NCI-H2171 treated with DMSO at 0.1 percent for 48 hours (cell line): ENCODE measurements at places on chromosomes 13 and 19.

- peak; percentile 10 for DNase-seq
These were observed 39.3 kb upstream of the GPR183 start for GRCh38 chr13:99346335-99347042.

GRCh38 chr13:45807520-45808099, 43.9 kb downstream of the SIAH3 start:
- DNase-seq, result no peak

DNA sequence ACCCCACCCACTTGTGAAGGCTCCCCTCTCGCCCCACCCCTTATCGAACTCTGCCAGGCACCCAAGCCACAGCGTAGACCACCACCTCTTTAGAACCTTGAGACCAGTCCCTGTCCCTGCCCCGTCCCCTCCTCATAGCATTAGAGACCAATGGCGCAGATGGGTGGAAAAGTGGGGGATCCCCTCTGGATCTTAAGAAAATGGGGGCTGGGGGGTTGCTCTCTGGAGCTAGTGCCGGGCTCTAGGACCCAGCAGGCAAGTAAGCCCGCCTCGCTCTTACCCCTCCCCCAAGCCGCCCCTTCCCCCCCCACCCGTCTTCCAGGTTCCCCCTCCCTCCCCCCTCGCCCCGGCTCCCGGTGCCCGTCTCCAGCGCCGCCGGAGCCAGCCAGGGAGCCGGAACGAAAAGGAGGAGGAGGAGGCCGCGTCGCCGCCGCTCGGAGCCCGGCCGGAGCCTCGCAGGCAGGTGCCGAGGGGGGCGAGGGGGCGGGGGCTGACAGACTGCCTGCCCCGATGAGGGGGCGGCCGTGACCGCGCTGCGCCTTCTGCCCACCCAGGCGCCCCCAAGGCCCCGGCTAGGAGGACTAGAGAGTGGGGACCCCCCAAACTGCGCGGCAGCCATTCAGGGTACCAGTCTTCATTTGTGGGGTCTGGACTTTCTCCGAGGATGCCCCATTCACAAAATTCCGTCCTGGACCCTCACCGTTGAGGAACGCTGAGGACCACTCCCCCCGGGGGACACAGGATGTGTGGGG, at the start of gene SPRED3:
TSS of gene SPRED3 (plus strand) at position 349 of the 752 bp plus-strand sequence. CDS start 1,606 bp downstream, outside the sequence.
- no peak for DNase-seq

DNA sequence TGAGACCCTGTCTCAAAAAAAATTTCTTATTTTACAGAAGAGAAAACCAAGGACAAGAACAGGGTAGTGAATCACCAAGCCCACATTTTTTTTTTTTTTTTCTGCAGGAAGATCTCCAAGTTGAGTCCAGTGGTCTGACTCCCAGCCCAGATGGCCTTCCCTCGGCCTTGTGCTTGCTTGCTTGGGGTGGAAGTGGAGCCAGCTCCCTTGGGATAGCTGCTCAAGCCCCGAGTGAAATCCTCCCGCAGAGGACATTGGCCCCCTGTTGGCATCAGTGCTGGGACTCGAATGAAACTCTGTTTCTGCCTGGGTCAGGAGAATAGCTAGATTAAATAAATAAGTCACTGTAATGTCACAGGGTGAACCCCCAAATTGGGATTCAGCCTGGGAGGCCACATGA, 9.4 kb upstream of the NUP62 start:
- no peak for DNase-seq

DNA sequence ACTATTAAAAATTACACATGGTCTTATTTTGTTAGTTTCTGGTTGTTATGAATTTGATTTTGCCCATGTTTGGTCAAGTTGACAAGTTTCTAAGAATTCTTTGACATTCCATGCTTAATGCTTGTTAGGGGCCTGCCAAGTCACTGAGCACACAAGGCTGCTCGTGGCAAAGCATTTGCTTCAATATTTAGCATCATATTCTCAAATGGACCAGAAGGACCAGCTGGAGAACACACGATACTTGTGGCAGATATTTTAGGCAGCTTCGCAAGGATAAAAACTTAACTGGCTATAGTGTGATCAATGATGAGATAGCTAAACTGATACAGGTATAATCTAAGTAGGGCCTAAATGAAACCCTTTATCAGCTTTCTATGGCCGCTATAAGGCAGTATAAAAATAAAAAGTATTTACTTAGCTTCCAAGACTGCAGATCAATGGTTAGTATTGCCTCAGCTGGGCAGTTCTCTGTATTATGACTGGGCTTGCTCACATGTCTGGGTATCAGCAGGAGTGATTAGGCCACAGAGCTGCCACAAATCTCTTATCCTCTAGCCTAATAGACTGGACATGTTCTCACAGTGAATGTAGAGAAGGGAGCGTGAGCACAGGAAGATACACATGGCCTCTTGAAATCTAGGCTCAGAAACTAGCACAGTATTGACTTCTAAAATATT, 155.9 kb upstream of the SPRY2 start:
- DNase-seq, result no peak

DNA sequence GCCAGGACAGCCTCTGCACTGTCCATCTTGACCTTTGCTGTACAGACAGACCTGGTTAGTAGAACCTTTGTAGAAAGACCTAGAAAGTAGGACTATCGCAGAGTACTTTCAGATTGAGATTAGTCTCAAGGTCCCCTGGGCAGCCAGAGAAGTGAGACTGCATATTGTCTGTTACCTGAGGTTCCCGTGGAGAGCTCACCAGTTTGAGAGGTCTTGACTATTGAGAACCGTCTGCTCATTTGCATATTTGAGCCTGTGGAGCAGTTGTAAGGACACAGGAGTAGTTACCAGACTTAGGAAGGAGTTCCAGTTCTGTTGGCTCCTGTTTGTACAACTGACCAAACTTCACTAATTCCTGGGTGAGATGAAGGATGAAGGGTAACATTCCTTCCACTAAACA, 66.2 kb downstream of the SPATA13 start:
- DNase-seq, result no peak

GRCh38 chr13:29509999-29510589, 85.4 kb downstream of the SLC7A1 start:
- no peak for DNase-seq

DNA sequence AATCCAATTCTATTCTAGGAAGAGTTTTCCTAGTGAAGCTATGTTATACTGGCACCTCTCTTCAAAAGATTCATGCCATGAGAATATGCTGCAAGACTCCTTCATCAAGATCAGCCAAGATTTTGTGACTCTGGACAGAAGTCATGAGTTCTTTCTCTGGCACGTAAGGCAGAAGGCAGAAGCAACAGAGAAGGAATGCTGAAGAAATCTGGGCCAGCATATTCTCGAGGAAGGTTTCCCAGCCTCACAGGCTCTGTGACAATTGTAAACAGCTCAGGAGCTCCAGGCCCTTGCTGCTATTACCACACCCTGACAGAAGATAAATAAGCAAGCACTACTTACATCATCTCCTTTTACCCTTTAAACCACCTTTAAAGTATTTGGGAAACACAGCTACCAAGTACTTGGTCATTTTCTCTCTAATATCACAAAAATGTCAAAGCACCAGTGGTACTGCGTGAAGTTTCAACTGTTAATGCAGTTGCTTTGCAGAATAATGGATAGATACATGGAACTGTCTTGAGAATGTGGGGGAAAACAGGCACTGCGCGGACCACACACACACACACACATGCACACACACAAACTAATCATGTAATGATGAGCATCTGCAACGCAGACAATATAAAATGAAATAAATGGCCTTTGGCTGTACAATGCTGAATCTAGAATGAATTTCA, 55.4 kb downstream of the INTS6 start:
- no peak for DNase-seq

GRCh38 chr19:32104153-32104849, 241.1 kb upstream of the ZNF507 start:
- no peak for DNase-seq

DNA sequence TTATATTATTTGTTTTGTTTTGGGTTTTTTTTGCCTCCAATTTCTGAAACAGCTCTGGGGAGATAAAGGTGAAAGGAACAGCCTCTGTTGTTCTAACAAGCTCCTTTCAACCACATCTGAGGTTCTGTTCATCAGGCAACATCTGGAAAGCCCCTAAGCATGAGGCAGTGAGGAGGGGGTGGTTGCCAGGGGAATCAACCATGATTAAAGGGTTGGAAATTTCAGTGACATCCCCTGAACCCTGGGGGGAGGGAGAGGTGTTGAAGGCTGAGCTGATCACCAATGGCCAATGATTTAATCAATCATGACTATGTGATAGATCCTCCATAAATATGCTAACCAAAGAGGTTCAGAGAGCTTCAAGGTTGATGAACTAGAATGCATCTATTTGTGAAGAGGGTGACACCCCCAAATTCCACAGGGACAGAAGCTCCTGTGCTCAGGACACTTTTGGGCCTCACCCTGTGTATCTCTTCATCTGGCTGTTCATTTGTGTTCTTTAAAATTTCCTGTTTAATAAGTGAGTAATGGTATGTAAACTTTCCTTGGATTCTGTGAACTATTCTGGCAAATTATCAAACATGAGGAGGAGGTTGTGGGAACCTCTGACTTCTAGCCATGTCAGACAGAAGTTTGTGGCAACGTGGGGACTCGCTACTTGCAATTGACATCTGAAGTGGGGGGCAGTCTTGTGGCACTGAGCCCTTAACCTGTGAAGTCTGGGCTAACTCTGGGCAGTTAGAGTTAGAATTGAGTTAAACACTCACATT, 221.3 kb downstream of the NHLRC3 start:
- DNase-seq, result no peak

DNA sequence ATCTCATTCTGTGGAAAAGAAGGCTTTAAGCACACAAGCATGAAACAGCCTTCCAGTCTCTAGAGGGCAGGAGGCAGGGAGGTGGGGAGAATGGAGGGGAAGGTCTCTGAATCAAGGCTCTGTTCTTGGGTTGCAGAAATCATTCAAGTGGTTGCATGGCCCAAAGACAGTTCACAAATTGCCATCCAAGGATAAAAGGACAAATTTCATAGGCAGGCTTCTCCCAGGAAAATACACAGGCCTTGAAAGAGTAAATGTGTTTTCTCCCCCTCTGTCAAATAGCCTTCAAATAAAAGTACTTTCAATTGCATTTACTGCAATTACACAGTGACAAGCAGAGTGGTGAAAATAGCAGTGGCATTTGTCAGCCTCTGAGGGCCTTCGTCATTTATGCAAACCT, 450.8 kb downstream of the DCT start:
- DNase-seq, result no peak

DNA sequence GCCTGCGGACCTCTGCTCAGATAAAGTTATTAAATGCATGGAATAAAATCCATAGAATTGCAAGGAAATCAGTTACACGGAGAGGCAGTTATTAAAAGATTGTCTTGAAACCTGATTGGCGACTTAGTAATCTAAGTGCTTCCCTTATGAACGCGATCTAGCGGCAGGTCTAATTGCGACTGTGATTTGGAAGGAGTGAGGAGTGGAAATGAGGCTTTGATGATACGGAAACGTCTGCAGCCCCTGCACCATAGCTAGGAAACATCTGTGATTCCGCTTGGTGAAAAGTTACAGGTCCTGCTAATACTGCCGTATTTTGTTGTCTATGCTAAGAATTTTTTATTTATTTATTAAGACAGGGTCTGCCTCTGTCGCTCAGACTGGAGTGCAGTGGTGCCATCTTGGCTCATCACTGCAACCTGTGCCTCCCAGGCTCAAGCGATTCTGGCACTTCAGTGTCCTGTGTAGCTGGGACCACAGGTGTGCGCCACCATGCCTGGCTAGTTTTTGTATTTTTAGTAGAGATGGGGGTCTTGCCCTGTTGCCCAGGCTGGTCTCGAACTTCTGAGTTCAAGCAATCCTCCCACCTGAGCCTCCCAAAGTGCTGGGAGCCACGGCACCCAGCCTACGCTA, 887 bp downstream of the NDUFS7 start:
- no peak for DNase-seq

GRCh38 chr13:44955406-44955805, 33.9 kb downstream of the NUFIP1 start:
- no peak for DNase-seq

- DNase-seq, result no peak
These were observed 5.8 kb upstream of the CYP4F8 start for GRCh38 chr19:15609261-15609660.

- DNase-seq, result no peak
These were observed 1.7 kb downstream of the MPV17L2 start for GRCh38 chr19:18194554-18195238.

DNA sequence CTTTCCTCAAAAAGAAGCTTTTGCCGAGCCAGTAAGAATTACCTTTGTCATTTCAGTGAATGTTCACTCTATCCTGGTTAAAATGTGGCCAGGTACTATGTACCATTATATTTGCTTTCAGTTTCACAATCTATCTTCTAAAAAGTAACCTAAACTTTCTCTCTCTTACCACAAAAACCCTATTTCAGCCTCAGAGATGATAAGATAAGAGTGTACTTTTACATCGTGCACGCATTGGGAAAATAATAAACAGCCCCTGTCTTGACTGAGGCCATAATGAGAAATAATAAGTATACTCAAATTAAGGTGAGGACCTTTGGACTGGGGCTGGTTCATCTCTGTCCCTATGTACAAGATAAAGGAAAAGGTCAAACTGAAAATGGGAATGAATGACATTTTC, 77.7 kb downstream of the ZNF726 start:
- DNase-seq, result no peak

GRCh38 chr19:29378126-29378525, 147.7 kb upstream of the VSTM2B start:
- no peak for DNase-seq

DNA sequence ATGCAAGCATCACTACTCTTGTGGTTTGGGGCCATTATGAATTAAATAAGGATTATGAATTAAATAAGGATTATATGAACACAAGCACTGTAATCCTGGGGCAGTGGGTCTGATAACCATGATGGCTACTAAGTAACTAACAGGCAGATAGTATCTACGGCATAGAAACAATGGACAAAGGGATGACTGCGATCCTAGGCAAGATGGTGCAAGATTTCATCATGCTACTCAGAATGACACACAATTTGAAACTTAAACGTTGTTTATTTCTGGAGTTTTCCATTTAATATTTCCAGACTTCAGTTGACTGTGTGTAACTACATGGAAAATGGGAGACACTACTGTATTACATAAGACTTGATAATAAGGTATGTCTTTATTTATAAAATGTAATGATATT, 15.1 kb downstream of the KCNRG start:
- no peak for DNase-seq

DNA sequence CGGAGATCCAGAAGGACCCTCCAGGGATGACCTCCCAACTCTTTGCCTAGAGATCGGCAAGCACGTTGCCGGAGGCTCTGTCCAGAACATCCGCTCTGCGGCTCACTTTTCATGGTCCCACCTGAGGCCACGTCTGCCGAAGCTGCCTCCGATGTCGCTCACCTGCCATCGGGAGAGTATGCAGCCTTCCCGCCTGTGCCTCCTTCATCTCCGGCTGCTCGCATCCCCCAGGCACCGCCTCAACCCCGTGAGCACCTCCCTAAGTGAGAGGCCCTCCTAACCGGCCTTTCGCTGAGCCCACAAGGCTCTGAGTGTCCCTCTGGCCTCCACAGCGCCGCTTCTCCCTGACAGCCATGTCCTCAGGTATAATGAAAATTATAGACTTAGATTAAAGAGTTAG, 275.1 kb downstream of the EFNB2 start:
- no peak for DNase-seq

GRCh38 chr13:27065582-27065981, 106.0 kb downstream of the USP12 start:
- DNase-seq, result no peak

GRCh38 chr19:10952809-10953208, 8.0 kb upstream of the SMARCA4 start:
- DNase-seq, result no peak
